ENCODE measurements at places on chromosomes 2 and 18. TPM values are rescaled to one million over a fixed set of nuclear protein-coding genes. Genes with fewer than 3 reads are reported as not detected.

The SCYGR4 gene
- not detected for total RNA-seq

The BCL2 gene
- 8.0 TPM for total RNA-seq

The CRACDL gene
- total RNA-seq, result 5.3 TPM

The KIAA2012 gene
- total RNA-seq, result not detected

The CERS6 gene
- 74.5 TPM for total RNA-seq

The PKDCC gene
- total RNA-seq, result 128 TPM

- no peaks in the 10 kb centered on the region for H3K36me3 ChIP-seq
- DNase-seq, result no peak
- H3K27me3 ChIP-seq, result no peaks in the 10 kb centered on the region
- H3K4me1 ChIP-seq, result no peaks in the 10 kb centered on the region
- H3K27ac ChIP-seq, result no peak overlapping the region
Observed at GRCh38 chr2:11129598-11130449, 25.4 kb upstream of the SLC66A3 start.

- no peak for DNase-seq
- H3K36me3 ChIP-seq, result no peaks in the 10 kb centered on the region
- H3K27me3 ChIP-seq, result no peaks in the 10 kb centered on the region
- no peak overlapping the region for H3K27ac ChIP-seq
- no peak overlapping the region for H3K4me3 ChIP-seq
Observed at GRCh38 chr18:27649621-27650020, 464.5 kb upstream of the CHST9 start.

DNA sequence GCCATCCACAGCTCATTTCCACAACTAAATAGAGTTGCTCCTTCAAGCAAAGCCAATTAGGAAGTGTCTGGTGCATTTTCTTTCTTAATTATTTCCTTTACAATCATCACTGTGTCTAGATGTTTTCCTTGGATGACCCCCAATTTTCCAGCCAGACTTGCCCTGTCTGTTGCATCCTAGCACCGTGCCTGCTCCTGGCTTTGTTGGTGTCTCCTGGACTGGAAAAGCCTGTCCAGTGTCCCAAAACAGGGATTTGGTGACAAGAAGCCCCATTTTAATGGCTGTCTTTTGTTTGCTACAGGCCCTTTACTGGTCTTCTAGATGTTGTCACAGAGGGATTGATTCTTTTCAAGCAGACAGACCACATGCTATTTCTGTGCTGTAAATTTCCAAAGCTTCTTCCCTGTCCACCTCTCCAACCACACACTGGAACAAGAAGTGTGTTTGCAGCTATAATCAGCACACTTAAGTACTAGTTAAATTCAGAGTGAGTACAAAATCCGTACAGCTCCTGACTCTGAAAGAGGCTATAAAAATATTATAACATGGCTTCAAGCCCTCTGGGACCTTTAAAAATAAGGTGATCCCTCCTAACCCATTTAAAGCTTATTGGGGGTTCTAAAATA, 38.4 kb downstream of the RNF144A start:
- no peaks in the 10 kb centered on the region for H3K27me3 ChIP-seq
- peaks cover 29% of the 10 kb centered on the region for H3K4me1 ChIP-seq
- H3K27ac ChIP-seq, result peak overlapping the region; percentile 10
- no peak overlapping the region for H3K4me3 ChIP-seq

DNA sequence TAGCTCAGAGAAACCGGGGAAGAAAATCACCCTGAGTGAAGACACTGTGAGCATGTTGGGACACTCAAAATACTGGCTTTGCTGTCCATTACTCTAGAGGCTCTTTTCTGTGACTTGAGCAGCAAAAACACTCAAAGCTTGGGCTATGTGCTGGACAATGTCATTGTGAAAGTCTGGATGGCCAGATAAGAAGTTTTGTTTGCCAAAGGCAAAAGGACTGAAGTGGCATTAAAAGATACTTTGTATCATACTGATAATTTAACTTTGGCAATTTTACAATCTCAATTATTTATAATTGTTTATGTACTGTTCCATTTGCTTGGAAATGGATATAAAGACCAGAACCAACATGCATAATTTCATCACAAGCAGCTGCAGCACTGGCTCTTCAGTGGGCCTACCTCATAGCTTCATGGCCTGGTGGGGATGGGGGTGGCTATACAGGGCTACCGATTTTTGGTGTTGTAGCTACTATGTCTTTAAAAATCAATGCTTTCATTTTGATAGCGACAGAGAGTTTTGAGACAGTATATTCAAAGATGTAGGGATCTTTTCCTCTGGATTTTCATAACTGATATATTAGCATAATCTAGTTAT, 51.1 kb downstream of the RBKS start:
- no peaks in the 10 kb centered on the region for H3K27me3 ChIP-seq
- H3K4me1 ChIP-seq, result no peaks in the 10 kb centered on the region
- no peaks in the 10 kb centered on the region for H3K36me3 ChIP-seq
- no peak overlapping the region for H3K4me3 ChIP-seq

DNA sequence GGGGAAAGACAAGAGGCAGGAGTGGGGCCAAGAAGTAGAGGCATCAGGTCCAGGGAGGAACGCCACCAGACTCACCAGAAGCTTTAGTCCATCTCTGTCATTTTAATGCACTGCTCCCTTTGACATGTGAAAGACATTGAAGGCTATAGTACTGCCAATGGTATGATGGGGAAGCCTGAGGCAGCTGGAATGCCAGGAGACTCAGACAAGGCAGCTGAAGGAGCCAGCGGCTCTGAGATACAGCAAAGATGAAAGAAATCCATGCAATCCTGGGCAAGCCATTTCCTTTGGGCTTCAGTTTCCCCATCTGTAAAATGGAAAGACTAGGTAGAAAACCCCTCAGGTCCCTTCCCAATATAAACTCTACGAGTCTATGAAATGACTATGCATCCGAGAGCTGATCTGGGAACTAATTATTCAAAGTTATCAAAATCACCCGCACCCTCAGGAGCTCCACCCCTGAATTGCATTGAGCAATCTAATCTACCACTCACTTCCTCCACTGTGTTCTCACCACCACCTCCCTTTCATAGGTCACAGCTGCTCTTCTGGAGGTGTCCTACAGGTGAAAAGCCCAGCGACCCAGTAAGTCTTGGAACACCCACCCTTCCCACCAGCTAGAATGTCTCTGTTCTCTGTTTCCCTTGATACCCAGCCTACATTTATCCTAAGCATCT, 3.1 kb downstream of the CXCR2 start:
- DNase-seq, result no peak
- no peaks in the 10 kb centered on the region for H3K4me1 ChIP-seq
- no peaks in the 10 kb centered on the region for H3K36me3 ChIP-seq
- H3K4me3 ChIP-seq, result no peak overlapping the region

GRCh38 chr2:29021886-29022285, 40.8 kb downstream of the TOGARAM2 start:
- peaks cover 17% of the 10 kb centered on the region for H3K4me1 ChIP-seq
- H3K27me3 ChIP-seq, result no peaks in the 10 kb centered on the region
- no peak overlapping the region for H3K27ac ChIP-seq

- no peaks in the 10 kb centered on the region for H3K36me3 ChIP-seq
- H3K27ac ChIP-seq, result no peak overlapping the region
- no peaks in the 10 kb centered on the region for H3K4me1 ChIP-seq
- DNase-seq, result no peak
- H3K4me3 ChIP-seq, result no peak overlapping the region
- H3K27me3 ChIP-seq, result no peaks in the 10 kb centered on the region
Observed at GRCh38 chr2:126796931-126797621, 101.6 kb upstream of the TEX51 start.

DNA sequence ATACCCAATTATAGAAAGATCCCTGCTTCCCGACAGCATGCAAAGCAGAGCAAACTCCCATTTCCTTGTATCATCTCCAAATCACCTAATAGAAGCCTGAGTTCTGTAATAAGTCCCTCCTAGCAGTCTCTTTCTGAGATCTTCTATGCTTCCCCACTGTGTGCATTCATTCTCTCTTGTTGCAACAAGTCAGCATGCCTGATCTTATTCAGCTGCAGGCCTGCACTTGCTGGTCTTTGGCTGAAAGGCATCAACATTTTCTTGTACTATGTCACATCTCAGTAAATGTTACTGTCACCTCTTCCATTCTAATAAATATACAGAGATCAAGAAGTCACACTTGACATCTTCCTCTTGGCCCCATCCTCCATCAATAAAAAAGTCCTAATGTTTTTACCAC, 449.9 kb upstream of the MEX3C start:
- no peaks in the 10 kb centered on the region for H3K36me3 ChIP-seq
- H3K27me3 ChIP-seq, result no peaks in the 10 kb centered on the region
- H3K4me3 ChIP-seq, result no peak overlapping the region
- H3K4me1 ChIP-seq, result no peaks in the 10 kb centered on the region
- no peak overlapping the region for H3K27ac ChIP-seq

DNA sequence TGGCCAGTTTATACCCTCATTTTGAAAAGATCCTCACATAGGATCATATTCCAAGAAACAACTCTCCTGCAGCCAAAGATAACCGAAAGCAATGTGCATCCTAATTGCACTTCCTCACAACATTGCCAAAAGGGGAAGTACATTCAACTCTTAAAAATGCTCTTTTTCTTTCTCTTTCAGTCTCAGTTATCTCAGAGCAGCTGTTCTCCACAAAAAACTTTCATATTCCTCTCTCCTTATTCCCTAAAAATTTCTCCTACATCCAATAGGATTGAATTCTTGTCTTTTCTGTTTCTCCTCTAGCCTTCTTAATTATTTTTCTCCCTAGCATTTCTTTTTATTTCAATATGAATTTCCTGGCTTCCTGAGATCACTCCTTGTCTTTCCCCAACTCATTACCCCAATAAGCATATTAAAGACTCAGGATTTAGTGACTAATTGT, 7.4 kb upstream of the VRK2 start:
- H3K27me3 ChIP-seq, result no peaks in the 10 kb centered on the region
- H3K36me3 ChIP-seq, result no peaks in the 10 kb centered on the region
- no peak for DNase-seq
- H3K4me3 ChIP-seq, result no peak overlapping the region
- H3K27ac ChIP-seq, result no peak overlapping the region

DNA sequence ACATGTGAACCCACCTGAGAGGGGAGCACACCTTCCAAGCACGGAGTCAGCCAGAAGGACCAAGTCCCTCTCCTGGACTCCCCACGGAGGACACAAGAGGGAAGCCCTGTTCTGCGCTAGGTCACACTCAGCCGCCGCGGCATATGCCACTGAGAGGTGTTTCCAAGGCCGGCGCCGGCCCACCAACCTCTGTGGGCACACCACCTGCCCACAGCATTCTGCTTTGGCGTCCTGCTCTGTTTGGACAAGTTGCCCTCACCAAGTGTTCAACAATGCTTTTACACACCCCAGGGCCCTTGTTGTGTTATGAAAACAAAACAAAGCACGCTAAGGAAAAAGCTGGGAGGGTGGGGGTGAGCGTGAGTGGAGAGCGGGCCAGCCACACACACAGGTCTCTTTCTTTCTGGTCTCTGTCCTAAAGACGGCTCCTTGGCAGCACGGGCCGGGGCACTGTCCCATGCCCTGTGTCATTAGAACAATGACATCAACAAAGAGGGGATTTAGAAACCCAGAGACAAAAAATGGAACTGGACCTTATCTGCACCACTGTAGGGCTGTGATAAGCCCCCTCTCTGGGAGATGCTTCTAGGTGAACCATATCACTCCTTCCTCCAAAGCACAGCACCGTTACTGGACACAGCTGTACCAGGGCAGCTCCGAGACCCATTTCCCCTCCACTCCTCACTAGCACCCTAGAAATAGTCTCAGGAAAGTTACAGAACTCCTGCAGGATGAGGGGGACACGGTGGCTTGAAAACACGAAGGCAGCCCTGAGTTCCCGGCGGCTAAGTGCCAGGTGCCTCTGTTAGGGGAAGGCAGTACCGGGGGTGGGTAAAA, 17.0 kb downstream of the SMAD7 start:
- DNase-seq, result no peak
- H3K4me3 ChIP-seq, result peak overlapping the region; percentile 19
- H3K36me3 ChIP-seq, result no peaks in the 10 kb centered on the region

DNA sequence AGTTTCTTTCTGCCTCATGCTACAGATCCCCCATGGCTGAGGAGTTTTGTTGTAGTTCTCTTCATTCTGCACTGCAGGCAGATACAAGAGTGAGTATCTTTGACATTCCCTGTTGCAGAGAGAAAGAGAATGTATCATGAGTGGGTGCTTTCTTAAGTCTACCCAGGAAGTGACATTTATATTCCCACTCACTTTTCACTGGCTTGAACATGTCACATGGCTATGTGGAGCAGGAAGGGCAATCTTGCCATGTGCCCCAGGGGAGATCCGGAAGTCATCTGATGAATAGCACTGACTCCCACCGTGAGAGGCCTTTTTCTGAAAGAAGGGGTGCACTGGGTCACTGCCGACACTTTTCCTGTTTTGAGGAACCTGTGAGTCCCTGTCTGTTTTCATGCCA, 66.4 kb upstream of the BOD1L2 start:
- H3K27me3 ChIP-seq, result no peaks in the 10 kb centered on the region
- H3K4me1 ChIP-seq, result no peaks in the 10 kb centered on the region
- no peak for DNase-seq

- DNase-seq, result no peak
- peak overlapping the region; percentile 99 for H3K27ac ChIP-seq
- H3K4me1 ChIP-seq, result peaks cover 27% of the 10 kb centered on the region
- H3K4me3 ChIP-seq, result peak overlapping the region; percentile 88
Observed at GRCh38 chr2:37671816-37672103, 318 bp upstream of the CDC42EP3 start.
